ENCODE measurements at places on chromosomes 12 and 14.

- ATAC-seq, result no peak
Observed at GRCh38 chr12:115232455-115233156, 548.6 kb upstream of the TBX3 start.

DNA sequence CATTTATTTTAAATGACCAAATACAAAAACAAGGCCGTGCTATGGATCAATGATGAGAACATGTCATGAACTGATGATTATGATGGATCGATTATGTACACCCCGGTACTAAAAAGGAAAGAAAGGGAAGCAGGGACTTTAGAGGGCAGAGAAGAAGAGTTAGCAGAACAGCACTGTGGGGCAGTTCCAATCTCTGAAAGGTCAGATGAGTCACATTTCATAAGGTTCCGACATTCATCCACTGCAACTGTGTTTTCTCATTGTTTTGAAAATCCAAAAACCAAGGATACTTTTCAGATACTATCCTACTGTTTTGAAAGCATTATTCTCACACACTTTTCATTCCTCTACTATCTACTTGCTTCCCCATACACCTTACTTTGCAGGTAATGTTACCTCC lies 169.3 kb downstream of the STXBP6 start:
- no peak for ATAC-seq

DNA sequence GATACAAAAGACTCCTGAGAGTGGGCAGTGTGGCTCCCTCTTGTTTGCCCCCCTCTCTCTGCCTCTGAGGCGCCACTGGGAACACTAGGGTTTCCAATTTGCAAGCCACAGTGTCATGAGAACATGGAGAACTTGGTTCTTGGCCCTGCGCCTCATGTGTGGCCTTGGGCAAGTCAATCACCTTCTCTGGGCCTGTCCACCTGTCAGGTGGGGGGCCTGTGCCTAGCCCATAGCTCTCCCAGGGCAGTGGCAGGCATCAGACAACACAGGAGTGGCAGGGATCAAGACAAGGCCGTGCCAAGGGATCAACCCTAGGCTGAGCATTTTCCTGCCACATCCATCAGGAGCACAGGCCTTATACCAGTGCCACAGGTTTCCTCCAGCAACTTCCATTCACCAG lies 185.3 kb downstream of the CALM1 start:
- no peak for ATAC-seq

DNA sequence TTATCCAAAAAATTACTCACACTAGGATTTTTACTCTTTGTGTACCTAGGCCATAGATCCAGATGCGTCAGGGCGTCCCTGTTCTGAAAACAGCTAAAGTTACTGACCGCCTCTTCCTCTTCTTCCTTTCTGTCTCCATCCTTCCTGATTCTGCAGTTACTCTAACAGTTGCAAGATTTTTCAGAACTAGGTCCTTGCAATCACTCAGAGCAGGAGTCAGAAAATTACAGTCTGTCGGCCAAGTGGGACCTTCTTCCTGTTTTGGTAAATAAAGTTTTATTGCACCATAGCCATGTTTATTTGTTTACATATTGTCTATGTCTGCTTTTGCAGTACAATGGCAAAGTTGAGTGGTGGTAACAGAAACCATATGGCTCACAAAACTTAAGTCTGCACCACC lies 25.6 kb upstream of the FGF6 start:
- no peak for ATAC-seq

DNA sequence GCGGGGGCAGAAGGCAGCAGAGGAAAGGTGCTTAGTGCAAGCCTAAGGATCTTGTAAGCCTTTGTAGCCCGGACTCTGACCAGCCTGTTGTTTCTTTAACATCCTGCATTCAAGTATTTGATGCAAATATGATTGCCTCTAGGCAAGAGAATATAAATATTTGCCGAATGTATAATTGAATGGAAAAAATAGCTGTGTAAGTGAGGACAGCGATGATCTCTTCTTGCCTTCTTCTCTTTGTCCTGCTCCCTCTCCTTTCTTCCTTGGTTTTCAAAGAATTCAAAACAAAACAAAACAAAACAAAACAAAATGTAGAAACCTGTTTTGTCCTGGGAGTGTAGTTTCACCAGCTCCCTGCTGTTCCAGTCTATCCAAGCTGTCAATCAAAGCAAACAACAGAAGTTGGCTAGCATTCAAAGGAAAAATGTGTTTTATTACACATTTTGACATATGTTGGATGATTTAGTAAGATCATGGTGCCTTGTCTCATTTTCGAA lies 74.9 kb upstream of the CPM start:
- peak; percentile 46 for ATAC-seq

Measured in esophagus mucosa (tissue), 1 donor.